Calu3 (cell line): ENCODE measurements at places on chromosomes 5 and 9. TPM values are rescaled to one million over a fixed set of nuclear protein-coding genes. Genes with fewer than 3 reads are reported as not detected.

DNA sequence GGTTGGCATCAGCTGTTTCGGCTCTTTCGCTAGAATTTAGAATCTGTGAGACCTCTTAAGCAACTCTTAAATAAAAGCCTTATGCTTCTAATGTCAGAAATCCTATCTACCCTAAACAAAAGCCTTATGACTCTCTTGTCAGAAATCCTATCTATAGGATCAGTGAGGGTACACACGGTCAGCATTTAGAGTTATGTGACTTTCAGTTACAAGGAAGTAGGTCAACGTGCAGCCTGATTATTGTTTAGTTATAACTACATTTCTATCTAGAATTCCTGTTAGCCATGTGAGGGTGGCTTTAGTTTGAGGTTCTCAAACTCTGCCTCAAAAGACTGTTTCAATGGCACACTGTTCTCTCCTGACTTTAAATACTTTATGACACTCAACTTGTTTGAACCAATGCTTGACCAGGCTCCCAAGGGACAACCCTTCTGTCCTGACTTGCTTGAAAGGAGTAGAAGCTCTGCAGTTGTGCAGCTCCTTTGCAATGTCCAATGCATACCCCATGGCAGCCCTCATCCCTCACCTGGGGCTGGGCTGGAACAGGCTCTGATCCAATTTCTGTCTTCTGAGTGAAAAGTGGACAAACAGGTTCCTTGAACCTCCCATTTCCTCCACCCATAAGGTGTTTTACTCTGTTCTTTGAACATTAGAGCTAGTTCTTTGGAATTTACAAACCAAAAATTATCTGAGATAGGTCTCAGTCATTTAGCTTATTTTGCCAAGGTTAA lies 251.6 kb upstream of the PIK3R1 start:
- peaks cover 21% of the 10 kb centered on the region for H3K4me1 ChIP-seq
- peak; percentile 32 for DNase-seq
- no peaks in the 10 kb centered on the region for H3K27me3 ChIP-seq
- peak overlapping the region; percentile 47 for H3K4me3 ChIP-seq
- H3K36me3 ChIP-seq, result no peaks in the 10 kb centered on the region
- peak overlapping the region; percentile 50 for H3K27ac ChIP-seq

DNA sequence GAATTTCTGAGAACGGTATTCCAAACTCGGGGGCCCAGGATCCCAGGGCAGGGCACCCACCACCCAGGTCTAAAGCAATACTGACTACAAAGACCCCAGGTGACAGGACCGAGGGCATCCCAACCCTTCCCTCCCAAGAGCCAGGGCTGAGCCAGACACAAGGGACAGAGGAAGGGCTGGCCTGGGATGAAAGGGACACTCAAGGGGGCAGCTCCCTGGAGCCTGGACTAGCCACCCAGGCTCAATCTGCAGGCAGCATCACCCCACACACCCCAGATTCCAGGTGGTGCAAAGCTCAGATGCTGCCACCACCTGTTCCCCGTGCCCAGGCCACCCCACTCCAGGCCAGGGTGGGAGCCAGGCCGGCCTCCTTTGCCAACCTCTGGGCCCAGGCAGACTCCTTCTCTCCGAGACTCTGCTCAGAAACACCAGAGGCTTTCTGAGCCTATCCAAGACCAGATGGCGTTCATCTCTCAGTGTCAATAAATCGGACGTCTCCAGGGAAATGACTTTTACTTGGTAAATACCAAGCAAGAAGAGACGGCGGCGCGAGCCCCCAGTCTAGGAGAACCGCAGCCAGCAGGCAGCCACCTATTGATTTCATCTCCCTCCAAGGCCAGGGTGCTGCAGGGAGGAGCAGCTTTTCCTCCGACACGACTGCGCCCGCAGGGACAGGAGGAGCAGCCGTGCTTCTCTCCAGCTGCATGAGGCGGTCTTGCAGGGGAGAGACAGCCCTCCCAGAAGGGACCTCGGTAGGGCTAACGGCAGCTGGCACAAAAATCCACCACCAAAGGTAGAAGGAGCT lies 94.1 kb upstream of the ADAMTS2 start:
- DNase-seq, result no peak
- no peaks in the 10 kb centered on the region for H3K4me1 ChIP-seq
- no peak overlapping the region for H3K27ac ChIP-seq
- no peak overlapping the region for H3K4me3 ChIP-seq

Gene ERCC6L2
- total RNA-seq, result 18.1 and 20.3 TPM in 2 replicates

Gene FBXO38
- total RNA-seq, result 53.1 and 59.2 TPM in 2 replicates

Gene CEP78
- 17.3 and 20.8 TPM in 2 replicates for total RNA-seq

Gene STK32A
- 29.5 and 32.5 TPM in 2 replicates for total RNA-seq
